ENCODE measurements at places on chromosomes 2 and 18.

DNA sequence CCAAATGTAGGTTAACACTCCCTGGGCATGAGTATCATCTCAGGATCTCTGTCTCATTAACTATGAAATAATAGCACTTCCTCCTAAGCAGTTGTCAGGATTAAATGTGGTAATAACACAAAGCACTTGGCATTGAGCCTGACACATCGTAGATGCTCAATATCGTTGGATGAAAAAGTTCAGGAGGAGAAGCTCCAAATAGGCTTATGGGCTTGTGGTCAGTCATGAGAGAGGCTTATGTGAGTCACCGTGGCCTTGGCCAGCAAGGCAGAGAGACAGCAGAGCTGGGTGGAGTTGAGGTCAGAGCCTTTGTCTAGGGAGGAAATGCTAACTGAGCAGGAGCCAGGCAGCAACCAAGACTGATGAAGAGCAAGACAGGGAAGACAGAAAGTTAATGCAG, 68.3 kb upstream of the PPM1B start:
- DNase-seq = no peak

DNA sequence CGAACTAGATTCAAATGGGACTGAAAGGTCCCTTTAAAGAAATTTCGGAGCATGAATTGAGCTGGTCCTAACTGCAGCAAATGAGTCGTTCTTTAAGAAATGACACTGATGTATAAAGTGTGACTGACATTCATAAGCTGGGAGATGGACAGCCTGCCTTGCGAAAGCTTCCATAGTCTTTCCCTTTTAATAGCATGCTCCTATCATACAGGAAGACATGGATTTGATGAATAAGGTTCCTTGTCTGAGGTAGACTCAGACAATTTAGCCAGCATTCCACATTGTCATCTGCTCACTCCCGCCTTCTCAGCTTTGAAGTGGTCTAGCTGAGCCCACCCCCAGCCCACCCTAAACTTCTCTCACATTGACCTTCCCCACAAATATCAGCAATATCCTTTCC, 264.9 kb downstream of the TSN start:
- no peak for DNase-seq

DNA sequence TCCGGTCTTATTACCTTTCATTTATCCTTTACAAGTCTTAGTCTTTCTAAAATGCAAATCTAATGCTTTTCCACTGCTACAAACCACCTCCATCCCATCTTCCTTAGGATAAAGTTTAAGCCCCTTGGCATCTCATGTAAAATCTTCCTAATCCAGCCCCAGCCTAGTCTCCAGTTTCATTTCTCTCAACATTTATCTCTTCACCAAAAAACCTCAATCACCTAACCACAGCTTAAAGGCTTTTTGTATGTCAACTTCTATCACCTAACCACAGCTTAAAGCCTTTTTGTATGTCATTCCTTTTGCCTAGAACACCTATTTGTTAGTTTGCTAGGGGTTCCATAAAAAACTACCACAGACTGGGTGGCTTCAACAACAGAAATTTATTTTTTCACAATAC, 4.2 kb downstream of the TRAK2 start:
- DNase-seq = no peak

- no peak for DNase-seq
Measured at GRCh38 chr2:108082978-108083377, 96.7 kb downstream of the SLC5A7 start.

GRCh38 chr2:64937687-64938491, 51.3 kb upstream of the SLC1A4 start:
- no peak for DNase-seq
